Hematopoietic multipotent progenitor cell treated with erythropoietin and hydrocortisone succinate and interleukin-3 and kit ligand, for 17 days (in vitro differentiated cells): ENCODE measurements at places on chromosomes 4 and X.

- DNase-seq, result no peak
Observed at GRCh38 chr4:120659616-120660170, 262.8 kb downstream of the PRDM5 start.

DNA sequence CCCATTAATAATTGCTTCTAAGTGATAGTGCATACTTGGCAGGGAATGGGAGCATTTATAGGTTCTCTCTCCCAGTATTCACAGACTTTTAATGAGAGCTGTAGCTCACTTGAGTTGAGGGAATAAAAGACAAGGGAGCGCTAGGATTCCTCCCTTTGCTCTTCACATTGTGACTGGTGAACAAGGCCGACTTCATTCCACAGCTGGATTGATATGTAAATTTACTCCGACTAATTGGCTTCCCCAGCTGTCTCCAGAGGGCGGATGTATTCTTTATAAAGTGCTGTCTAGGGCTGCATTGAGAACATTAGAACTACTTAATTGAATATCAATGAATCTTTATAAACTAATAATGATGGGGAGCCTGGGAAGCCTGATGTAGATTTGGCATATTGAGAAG, 63.4 kb downstream of the GPR50 start:
- no peak for DNase-seq

DNA sequence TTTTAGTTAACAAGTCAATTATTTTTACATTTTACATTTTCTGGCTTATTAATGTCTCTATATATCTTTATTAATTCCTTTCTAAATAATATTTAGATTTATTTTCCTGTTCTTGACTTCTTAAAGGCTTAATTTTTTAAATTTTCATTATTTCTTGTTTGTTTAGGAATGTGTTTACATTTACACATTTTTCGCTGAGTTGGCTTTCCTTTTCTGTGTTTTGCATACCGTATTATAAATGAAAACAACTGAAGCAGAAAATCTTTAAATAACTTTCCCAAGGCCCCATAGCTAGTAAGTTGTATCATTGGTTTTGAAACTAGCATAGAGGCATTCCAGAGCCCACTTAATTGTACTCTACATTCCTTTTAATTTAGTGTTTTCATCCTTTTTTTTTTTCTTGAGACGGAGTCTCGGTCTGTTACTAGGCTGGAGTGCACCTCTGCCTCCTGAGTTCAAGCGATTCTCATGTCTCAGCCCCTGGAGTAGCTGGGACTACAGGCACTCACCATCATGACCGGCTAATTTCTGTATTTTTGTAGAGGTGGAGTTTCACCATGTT, 261.6 kb downstream of the IQCM start:
- DNase-seq, result no peak

- DNase-seq, result no peak
Observed at GRCh38 chr4:11813951-11814446, 385.3 kb upstream of the HS3ST1 start.

DNA sequence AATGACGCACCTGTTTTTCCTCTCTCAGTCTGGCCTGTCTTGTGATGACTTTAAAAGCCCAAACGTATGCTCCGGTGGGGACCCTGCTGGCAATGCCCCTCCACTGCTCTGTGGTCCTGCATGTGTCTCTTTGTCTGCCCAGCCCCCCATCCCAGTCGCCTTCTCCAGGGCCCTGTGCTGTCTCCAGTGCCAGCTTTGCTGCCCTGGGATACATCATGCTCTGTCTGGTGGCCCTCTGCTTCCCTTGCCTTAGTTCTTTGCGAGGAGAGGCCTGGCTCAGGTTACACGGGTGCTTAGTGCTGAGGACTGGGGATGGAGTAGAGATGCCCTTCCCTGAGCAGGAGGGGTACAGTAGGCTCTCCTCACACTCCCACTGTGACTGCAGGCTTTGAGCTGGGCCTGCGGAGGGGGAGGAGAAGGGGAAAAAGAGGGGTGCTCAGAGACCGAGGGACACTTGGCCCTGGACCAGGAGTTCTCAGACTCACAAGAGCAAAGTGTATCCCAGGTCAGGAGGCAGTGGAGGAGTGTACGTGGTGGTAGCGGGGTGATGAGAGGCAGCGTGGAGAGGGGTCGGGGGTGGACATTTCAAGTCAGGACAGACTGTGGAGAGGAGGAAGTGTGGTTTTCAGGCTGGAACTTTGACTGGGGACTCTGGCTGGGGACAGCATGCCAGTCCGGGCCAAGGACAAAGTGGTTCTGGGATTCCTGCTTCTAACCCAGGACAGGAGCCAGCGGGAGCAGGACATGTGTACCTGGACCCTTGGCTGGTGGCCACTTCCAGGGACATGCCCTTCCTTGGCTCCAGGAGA, 2.8 kb downstream of the APLN start:
- no peak for DNase-seq

DNA sequence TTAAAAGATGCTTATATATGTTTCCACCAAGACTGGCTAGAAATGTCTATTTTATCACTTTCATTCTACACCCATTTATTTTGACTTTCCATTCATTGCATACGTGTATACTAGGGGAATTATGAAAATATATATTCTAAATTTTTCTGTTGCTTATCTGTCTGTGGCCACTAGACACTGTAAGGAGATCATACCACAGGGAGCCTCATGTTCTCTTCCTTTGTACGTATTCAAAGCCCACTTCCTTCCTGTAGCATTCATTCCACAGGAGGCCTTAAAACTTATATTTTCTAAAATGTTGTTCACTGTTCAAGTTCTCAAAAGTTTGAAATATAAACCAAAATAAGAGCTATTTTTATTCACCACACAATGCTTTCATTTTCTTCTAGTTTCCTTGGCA, 1848.9 kb upstream of the TENM3 start:
- DNase-seq, result no peak

GRCh38 chr4:188534917-188535316, 395.7 kb downstream of the TRIML1 start:
- no peak for DNase-seq

- no peak for DNase-seq
Observed at GRCh38 chr4:139514382-139515059, 41.5 kb downstream of the SETD7 start.

DNA sequence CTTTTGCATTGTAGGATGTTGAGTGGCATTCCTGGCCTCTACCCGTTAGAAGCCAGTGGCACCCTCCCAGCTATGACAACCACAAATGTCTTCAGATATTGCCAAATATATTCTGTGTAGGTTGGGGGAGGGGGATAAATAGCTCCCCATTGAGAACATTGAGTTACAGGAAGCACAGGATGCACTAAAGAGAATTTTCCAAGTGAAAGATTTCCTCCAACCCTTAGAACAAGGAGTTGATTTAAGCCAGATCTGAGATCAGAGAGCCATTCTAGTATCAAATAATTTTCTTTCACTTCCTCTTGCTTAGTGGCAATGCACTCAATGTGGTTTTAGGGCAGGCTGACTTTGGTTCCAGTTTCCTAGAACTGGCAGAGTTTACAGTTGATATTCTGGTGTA, 436.6 kb downstream of the C4orf33 start:
- no peak for DNase-seq

- no peak for DNase-seq
Observed at GRCh38 chr4:85127653-85128052, 161.2 kb upstream of the WDFY3 start.

DNA sequence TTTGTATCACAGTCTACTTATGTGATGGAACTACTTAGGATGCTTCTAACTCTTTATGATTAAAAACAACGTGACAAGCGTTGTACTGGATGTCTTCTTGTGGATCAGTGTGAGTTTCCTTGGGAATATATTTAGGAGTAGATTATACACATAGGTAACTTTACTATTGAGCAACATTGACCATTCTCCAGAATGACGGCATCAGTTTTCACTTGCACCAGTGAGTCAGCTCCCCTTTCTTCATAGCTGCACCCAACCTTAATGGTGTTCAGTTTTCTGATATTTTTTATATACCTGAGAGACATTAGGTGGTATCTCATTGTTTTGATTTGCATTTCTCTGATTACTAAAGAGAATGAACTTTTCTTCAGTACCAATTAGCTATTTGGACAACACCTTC, 343.9 kb downstream of the ADGRL3 start:
- DNase-seq, result no peak

DNA sequence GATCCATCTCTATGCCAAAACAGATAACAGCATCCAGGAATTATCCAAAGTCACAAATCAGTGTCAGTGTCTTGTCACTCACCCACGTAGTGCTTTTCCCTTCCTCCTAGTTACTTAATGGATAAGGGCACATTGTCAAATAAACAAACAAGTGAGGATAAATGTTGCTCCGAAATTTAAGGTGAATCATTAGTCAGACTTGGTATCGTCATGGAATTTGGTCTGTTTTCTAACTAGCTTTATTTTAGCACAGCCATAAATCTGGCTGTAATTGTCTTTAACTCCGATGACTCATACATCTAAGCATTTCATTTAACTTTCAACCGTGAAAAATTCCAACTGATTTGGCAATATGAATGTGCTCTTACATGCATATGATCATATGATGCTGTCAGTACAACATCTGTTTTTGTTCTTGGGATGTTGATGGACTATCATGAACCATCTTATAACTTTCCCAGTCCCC, 83.3 kb downstream of the SNCA start:
- DNase-seq, result no peak

- no peak for DNase-seq
Observed at GRCh38 chr4:8850830-8851188, 20.8 kb downstream of the HMX1 start.

DNA sequence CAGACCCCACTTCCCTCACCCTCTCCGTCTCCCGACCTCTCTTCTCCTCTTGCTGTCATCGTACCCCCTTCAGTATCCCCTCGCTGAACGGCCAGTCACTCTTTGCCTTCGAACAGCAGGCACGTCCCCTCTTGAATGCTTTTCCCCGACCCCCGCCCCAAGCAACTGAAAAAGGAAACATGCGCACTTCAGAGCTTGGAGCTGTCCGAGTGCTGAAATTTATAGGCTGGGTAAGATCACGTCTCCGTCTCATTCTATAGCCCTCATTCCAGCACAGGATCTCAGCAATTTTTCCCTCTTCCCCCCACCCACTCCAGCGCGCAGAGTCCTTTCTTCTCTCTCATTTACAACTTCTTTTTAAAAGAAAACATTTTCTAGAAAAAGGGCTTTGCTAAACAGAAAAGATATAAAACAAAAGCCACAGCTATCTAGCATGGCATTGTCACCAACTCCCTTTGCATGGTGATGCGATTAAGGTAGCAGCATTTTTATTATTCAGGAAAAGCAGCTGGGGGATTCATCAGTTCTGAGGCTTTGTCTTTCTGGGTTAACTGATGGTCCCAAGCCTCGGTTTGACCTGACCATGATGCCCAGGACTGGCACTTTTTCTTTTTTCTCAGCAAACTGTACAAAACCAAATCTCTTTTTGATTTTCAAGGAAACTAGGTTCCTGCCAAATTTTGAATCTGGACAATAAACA, at the start of gene GLRA2:
Gene GLRA2, plus strand, starts transcription at position 247 of the 700 bp plus-strand sequence. CDS start 522 bp downstream, outside the sequence.
- no peak for DNase-seq

DNA sequence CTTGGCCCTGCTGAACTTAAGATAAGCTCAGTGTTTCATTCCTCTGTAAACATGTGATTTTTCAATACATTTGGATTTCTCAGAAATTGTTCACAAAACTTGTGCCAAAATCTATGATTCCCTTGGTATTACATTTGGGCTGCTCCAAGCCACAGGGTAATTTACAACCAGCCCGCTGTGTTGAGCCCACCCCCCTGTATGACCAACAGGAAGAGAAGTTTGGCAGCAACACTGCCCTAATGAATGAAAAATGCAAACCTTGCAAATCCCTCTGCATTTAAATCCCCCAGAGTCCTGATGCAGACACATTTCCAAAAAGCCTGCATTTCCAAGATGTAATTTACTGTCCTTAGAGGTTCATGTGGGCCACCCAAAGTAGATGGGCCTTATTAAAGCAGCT, 34.1 kb upstream of the GAB1 start:
- no peak for DNase-seq

- DNase-seq, result no peak
Observed at GRCh38 chrX:36199928-36200327, 280.4 kb downstream of the CFAP47 start.

DNA sequence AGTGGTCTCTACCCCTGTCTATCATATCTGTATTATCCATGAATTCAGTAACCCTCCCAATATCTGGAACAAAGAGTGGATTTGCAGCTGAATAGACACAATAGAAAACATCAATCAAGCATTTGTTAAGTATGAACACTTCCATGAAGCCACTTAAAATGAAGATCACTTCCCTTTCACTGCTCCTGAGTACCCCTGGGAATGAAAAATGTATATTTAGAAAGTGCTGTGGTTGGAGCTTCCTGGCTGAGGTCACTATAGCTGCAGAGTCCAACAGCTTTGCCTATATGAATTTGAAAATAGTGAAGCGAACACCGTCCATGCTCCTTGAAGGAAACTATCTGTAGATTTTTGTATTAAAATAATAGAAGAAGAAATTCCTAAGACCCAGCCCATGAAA, 227.0 kb downstream of the DTHD1 start:
- DNase-seq, result no peak

- DNase-seq, result no peak
Observed at GRCh38 chrX:49910344-49910743, 12.1 kb upstream of the CLCN5 start.

DNA sequence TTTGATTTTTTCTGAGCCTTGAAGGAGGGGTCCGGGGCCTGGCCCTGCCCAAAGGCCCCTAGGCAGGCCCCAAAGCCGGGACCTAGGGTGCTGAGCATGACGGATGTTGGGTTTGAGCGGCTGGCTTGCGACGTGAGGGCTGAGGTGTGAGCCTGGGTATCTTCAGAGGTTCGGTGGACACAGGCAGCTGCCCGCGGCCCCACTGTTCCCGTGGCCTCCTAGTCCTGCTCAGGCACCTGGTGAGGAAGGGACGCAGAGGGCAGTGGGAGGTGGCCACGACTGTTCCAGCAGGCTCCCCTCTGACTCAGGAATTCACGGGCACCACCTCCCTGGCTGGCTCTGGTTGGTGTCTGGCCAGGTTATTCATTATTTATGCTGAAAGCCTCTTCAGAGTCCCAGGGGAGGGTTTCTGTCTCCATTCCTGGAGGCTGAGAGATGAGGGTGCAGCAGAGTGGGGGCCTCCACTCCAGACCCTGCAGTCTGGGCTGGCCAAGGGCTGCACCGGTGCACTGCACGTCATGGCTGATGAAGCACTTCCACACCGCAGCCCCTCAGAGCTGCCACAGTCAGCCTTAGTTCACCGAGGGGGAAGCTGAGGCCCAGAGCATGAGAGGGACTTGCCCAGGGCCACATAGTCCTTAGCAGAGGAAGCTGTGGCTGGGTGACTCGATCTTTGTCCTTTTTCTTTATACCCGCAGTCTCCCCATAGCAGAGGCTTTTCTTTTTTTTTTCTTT, 2.2 kb downstream of the MSANTD1 start:
- DNase-seq, result no peak

GRCh38 chr4:71713611-71714203, 70.2 kb downstream of the GC start:
- DNase-seq, result no peak

DNA sequence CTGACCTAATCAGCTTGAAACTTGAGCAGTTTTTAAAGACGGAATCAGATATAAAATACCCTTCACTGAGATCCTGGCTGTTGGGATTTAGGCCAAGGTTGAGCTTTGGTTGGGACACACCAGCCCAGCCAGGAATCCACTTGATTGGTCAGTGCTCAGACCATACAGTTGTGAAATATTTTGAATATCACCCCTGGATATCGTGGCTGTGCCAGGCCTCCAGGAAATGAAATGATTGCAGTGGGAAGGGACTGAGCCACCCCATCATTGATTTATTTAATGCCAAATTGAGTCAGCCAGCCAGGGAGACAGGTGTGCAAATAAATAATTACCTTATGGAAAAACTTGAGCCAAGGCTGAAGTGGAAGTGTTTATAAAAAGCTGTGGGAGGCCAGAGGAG, 128.4 kb upstream of the SCML1 start:
- DNase-seq, result no peak

GRCh38 chr4:8600686-8601085, 8.1 kb downstream of the CPZ start:
- DNase-seq, result no peak

GRCh38 chr4:244471-244870, 60.8 kb downstream of the ZNF732 start:
- DNase-seq, result peak; percentile 4
